ENCODE measurements at places on chromosomes 2 and 18. TPM values are rescaled to one million over a fixed set of nuclear protein-coding genes. Genes with fewer than 3 reads are reported as not detected.

- H3K36me3 ChIP-seq = peaks cover 4% of the 10 kb centered on the region
- peak overlapping the region; percentile 50 for H3K4me3 ChIP-seq
- no peak overlapping the region for H3K27ac ChIP-seq
- peaks cover 21% of the 10 kb centered on the region for H3K27me3 ChIP-seq
- DNase-seq = no peak
These were observed 11.9 kb upstream of the NT5DC4 start for GRCh38 chr2:112708968-112709367.

DNA sequence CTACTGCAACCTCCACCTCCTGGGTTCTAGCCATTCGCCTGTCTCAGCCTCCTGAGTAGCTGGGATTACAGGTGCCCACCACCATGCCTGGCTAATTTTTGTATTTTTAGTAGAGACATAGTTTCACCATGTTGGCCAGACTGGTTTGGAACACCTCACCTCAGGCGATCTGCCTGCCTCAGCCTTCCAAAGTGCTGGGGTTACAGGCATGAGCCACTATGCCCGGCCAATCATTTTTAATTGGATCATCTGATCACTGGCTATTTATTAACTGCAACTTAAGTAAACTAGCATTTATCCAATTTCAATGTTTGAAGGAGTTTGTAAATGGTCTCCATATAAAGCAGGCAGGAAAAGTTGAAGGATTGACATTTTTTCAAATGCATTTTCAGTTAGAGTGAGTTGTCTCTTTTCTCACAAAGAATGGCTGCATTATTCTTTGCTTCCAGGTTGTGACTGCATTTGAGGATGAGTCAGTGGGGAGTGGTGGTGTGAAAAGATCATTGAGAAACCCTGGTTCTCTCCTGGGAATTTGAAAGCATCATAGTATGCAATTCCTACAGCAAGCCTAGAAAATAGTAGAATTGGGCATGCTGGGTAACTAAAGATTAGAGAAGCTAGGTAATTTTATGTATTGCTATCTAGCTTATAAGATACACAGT, 431.1 kb upstream of the ZEB2 start:
- no peaks in the 10 kb centered on the region for H3K27me3 ChIP-seq
- H3K27ac ChIP-seq = no peak overlapping the region
- H3K4me3 ChIP-seq = no peak overlapping the region
- H3K4me1 ChIP-seq = no peaks in the 10 kb centered on the region
- H3K36me3 ChIP-seq = no peaks in the 10 kb centered on the region

NEURL3 gene
- total RNA-seq = 0.44 TPM

- peaks cover 18% of the 10 kb centered on the region for H3K4me1 ChIP-seq
- H3K27ac ChIP-seq = no peak overlapping the region
These were observed 4.9 kb upstream of the DNAH7 start for GRCh38 chr2:196073521-196073920.

SERPINB12 gene
- total RNA-seq = not detected

GRCh38 chr18:42545825-42546224, 569.7 kb downstream of the RIT2 start:
- no peak overlapping the region for H3K27ac ChIP-seq
- no peak overlapping the region for H3K4me3 ChIP-seq
- no peak for DNase-seq
- H3K4me1 ChIP-seq = no peaks in the 10 kb centered on the region
- H3K27me3 ChIP-seq = no peaks in the 10 kb centered on the region
- no peaks in the 10 kb centered on the region for H3K36me3 ChIP-seq

DNA sequence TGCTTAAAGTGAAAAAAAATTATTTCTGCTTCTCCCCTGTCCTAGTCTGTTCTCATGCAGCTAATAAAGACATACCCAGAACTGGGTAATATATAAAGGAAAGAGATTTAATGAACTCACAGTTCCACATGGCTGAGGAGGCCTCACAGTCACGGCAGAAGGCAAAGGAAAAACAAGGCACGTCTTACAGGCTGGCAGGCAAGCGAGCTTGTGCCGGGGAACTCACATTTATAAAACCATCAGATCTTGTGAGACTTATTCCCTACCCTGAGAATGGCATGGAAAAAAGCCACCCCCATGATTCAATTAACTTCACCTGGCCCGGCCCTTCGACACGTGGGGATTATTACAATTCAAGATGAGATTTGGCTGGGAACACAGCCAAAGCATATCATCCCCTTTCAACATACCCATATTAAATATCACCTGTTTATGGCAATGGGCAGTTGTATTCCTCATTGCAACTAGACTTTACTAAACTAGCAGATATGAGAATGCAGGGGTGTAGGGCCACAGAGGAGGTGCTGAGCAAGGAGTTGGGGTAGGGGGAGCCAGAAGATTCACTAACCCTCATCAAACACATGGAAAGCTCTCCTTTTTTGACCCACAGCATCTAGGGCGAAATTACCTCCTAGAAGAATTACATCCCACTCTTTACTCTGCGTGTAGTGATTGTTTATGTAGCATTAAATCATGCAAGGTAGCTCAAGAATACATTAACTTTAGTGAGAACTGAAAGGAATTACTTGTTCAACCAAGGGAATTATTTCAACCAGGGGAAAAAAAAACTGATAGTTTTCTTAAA, 183.3 kb upstream of the DOK6 start:
- H3K27ac ChIP-seq = no peak overlapping the region
- peaks cover 8% of the 10 kb centered on the region for H3K27me3 ChIP-seq
- no peaks in the 10 kb centered on the region for H3K36me3 ChIP-seq
- no peak overlapping the region for H3K4me3 ChIP-seq
- no peaks in the 10 kb centered on the region for H3K4me1 ChIP-seq

DNA sequence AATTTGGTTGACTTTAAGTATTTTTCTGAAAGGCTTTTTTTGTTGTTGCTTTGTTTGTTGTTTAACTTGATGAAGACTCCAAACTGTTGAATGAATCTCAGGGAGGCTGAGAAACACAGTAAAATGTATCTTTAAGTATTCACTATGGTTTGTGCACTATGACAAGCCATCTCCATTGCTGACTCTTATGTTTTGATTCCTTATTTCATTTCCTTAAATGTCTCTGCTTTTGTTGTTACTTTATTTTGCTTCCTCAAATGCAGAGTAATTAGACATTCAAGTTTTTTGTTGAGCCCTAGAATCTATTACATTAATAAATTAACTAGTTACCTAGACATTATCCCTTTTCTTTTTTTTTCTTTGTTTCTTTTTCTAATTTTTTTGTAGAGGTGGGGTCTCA, 46.3 kb upstream of the SLC39A10 start:
- peaks cover 5% of the 10 kb centered on the region for H3K27me3 ChIP-seq
- DNase-seq = no peak
- no peak overlapping the region for H3K4me3 ChIP-seq
- H3K36me3 ChIP-seq = no peaks in the 10 kb centered on the region
- H3K27ac ChIP-seq = no peak overlapping the region

NOSTRIN gene
- total RNA-seq = not detected

GRCh38 chr2:42314892-42315468, 46.0 kb downstream of the COX7A2L start:
- peak overlapping the region; percentile 75 for H3K4me3 ChIP-seq
- no peaks in the 10 kb centered on the region for H3K27me3 ChIP-seq
- peaks cover 9% of the 10 kb centered on the region for H3K36me3 ChIP-seq
- DNase-seq = no peak
- peaks cover 31% of the 10 kb centered on the region for H3K4me1 ChIP-seq
- H3K27ac ChIP-seq = peak overlapping the region; percentile 88

CDH2 gene
- 0.55 TPM for total RNA-seq

DNA sequence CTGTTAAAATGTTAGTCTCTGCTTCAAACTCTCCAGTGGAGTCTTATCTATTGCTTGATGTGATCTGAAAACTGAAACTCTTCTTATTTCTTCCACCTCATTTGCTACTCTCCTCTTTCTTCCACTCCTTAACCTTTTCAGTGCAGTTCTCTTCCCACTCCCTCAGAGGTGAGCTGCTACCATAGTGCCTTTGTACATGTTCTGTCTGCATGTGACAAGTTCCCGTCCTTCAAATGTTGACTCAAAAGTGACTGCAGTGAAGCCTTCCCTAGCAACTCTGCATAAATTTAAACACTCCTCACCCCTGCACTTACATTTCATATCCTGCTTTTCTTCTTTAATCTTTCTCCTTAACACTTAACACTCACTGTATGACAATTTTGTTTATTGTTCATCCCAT, 12.1 kb downstream of the SGO2 start:
- no peaks in the 10 kb centered on the region for H3K36me3 ChIP-seq
- H3K27ac ChIP-seq = no peak overlapping the region
- H3K4me3 ChIP-seq = no peak overlapping the region

KIF1A gene
- total RNA-seq = not detected

CCDC148 gene
- total RNA-seq = not detected

SP9 gene
- not detected for total RNA-seq

DNA sequence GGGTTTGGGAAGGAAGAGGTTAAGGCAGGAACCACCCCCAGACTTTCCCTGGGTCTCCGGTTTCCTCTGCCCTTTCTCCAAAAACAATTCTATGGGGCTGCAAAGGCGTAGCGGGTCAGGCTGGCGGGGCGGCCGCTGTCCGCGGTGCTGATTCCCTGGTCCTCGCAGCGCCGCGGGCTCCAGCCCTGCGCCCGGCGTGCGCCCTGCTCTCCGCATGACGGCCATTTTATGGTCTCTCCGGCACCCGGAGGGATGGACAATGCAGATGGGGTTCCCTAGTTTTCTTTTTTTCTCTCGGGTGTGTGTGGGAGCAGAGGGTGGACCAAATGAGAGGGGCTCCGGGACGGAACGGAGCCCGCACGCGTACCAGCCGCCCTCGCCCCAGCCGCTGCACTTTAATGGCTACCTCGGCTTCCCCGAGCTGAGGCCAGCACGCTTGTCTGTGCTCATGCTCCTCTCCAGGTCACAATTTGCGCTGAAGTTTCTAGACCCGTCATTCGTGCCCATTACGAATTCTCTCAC, 1.6 kb downstream of the ST8SIA3 start:
- H3K36me3 ChIP-seq = peaks cover 3% of the 10 kb centered on the region
- no peak for DNase-seq
- H3K4me3 ChIP-seq = no peak overlapping the region
- H3K27me3 ChIP-seq = peaks cover 60% of the 10 kb centered on the region
- H3K4me1 ChIP-seq = no peaks in the 10 kb centered on the region

DNA sequence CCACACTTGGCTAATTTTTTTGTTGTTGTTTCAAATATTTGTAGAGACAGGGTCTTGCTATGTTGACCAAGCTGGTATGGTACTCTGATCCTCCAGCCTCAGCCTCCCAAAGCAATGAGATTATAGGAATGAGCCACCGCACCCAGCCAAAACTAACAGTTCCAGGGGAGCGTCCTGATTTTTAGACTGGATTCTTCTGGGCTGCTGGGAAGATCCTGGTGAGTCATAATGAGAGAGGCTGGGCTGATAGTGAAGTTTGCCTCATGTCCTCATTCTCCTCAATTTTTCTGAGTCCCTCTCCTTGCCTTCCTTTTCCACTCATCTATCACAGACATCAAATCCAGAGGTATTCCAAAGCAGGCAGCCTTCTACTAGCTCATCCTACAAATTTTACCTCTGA, 81.3 kb downstream of the VSNL1 start:
- no peaks in the 10 kb centered on the region for H3K36me3 ChIP-seq
- no peak overlapping the region for H3K27ac ChIP-seq
- H3K4me1 ChIP-seq = peaks cover under 1% of the 10 kb centered on the region
- no peak overlapping the region for H3K4me3 ChIP-seq
- peaks cover 48% of the 10 kb centered on the region for H3K27me3 ChIP-seq
- no peak for DNase-seq

All from T-helper 17 cell (primary cell).